ENCODE measurements at places on chromosomes 16 and 17.

- DNase-seq = no peak
Observed at GRCh38 chr17:5210614-5211252, 19.1 kb upstream of the ZNF594 start.

GRCh38 chr16:12805066-12805465, 1.4 kb upstream of the CPPED1 start:
- DNase-seq = no peak

DNA sequence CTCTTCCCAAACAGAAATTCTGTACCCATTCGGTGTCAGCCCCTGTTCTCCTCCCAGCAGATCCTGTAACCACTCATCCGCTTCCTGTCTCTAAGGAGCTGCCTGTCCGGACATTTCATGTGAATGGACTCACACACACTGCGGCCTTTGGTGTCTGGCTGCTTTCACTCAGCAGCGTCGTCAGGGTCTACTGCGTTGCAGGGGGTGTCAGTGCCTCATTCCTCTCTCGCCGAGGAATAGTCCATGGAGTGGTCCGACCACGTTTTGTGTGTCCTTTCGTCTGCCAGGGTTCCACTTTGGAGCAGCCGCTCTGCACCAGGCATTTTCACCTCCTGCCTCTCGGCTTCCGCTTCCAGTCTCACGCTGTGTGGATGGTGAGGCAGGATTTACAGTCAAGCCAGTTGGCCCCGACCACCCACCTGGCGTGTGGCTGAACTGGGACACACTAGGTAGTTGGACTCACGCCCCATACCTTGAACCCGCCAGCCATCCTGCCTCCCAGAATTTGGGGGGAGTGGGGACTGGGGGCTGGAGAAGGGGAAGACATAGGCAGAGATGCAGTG, 188.2 kb upstream of the CIBAR2 start:
- no peak for DNase-seq

- no peak for DNase-seq
Observed at GRCh38 chr16:2848933-2849725, 8.8 kb downstream of the PRSS22 start.

GRCh38 chr17:83192161-83192788, 112.9 kb downstream of the METRNL start:
- DNase-seq = no peak

DNA sequence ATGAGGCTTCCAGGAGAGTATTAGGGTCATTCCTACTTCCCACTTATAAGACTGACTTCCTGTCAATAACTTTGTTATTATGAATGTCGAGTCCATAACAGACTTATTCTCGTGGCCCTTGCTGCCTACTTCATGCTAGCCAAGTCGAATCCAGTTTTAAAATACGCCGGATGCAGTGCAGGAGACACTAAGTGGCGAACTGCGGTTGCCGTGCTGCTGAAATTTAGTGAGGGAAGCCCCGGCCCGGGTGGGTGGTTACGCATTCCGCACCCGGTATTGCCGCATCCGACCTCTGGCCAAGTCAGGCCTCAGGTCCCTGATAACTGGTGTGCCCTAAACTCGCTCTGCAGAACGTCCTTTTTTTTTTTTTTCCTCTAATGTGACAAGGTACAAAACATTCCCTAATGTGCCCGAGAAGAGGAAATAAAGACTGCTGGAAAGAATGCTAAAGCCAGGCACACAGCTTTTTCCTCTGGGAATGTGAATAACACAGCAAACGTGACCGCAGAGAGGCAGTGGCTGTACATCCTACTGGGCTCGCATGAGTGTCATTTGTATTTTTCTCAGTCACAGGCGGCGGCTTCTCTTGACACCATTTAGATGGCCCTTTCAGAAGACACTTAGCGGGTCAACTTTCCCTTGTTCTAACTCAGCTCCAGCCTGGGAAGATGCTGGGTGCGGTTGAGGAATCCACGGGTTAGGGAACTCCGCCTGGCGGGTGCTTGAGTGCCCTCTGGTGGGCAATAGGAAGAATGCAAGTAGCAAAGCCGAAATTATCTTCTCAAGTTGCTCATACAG, 7.1 kb upstream of the AKTIP start:
- DNase-seq = peak; percentile 59

- DNase-seq = no peak
Observed at GRCh38 chr16:24617502-24617901, 78.1 kb downstream of the RBBP6 start.

DNA sequence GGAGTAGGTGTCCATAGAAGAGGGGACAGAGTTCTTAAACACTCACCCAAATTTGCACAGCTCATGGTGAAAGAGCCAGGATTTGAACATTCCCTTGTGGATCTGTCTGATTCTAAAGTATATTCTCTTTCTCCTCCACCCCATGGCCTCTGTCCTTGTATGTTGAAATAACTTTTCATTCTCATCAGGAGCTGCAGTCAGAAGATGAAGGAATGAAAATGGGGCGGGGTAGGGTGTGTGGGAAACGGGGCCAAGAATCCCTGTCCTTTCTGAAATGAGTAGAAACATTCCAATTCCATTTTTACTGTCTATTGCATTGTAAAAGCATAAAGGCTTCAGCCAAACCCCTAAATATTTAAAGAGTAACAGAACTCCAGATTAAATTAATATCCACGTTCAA, 42.8 kb downstream of the NOG start:
- no peak for DNase-seq

- DNase-seq = no peak
Observed at GRCh38 chr16:49494891-49495566, 121.4 kb downstream of the C16orf78 start.

GRCh38 chr17:35210741-35211140, 16.5 kb upstream of the SLC35G3 start:
- no peak for DNase-seq

DNA sequence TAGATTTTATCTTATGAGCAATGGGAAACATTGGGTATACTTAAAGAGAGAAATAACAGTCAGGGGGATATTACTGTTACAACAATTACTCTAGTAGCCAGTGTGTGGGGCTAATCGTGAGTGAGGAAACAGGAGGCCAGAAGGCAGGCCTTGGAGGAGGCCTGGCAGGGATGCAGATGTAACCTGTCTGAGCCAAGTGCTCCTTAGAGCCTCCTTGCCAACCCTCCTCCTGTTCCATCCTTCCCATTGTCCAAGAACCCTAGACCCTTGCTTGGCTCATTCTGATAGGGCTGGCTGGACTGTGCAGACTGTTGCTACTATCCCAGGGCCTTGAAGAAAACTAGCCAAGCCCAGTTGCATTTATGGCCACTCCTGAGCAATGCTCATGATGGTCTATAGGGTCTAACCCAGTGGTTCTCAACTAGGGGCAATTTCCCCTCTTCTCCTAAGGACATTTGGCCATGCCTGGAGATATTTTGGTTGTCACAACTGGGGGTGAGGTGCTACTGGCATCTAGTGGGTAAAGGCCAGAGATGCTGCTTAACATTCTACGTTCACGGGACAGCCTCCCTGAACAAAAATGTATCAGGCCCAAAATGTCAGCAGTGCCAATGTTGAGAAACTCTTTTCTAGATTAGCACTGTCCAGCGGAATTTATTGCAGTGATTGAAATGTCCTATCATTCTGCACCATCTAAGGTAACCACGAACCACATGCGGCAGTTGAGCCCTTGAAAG, 24.4 kb upstream of the WSCD1 start:
- no peak for DNase-seq

GRCh38 chr17:39064374-39064773, 87.1 kb downstream of the PLXDC1 start:
- DNase-seq = no peak

- DNase-seq = no peak
Observed at GRCh38 chr16:27977966-27978365, 85.5 kb downstream of the GSG1L start.

- DNase-seq = no peak
Observed at GRCh38 chr17:70976447-70976846, 807.1 kb downstream of the KCNJ2 start.

DNA sequence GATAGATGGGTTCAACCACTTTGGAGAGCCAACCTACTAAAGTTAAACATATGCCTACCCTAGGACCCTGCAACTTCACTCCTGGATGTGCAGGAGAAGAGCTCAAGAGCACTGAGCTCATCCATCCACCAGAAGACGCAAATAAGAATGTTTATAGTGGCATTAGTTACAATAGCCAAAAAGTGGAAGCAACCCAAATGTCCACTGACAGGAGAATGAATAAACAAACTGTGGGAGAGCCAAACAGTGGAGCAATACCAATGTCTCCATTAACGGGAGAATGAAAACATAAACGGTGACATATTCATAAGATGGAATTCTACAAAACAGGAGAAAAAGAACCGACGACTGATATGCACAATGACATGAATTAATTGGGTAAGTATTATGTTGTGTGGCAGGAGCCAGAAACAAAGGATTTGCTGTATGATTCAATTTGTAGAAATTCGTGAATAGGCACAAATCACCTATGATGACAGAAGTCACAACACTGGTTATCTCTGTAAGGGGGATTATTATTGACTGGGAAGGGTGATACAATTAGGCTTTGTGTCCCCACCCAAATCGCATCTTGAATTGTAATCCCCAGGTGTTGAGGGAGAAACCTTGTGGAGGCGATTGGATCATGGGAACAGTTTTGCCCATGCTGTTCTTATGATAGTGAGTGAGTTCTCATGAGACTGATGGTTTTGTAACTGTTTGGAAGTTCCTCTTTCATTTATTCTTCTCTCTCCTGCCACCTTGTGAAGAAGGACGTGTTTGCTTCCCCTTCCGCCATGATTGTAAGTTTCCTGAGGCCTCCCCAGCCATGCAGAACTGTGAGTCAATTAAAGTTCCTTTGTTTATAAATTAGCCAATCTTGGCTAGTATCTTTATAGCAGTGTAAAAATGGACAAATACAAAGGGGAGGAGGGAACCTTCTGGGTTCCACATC, 57.9 kb upstream of the PLCG2 start:
- no peak for DNase-seq

DNA sequence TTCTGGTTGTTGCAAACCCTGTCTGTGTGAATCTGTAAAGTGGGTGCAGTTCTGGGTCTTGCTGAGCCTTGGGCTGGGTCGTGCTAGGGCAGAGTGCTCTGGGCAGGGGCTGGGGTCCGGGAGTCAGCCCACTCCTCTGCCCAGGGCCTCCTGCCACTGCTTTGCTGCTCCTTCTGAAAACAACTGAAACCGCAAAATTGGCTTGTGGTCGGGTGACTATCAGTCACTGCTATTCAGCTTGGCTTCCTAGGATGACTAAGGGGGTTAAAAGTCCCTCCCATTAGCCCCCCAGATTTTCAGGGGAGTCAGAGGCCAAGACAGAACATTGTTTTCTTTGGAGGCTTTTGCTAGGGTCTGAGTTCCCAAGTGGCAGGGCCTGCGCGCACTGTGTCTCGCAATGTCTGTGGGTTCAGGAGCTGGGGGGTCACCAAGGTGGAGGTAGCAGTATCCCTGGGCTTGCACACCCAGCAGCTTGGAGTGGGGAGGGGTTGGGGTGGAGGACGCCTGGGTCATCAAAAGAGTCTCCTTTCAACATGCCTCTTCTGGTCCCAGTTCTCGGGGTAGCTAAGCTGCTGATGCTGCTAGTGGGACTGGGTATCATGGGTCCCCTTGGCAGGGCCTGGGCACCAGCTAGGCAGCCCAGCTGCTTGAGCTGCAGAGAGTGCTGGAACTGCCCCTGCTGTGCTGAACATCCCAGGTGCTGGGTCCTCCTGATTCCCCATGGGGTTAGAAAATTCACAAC, 13.5 kb upstream of the TBX21 start:
- no peak for DNase-seq

GRCh38 chr17:40480501-40481003, 20.9 kb downstream of the TNS4 start:
- DNase-seq = no peak

GRCh38 chr16:85169333-85170065, 57.2 kb upstream of the CIBAR2 start:
- no peak for DNase-seq

DNA sequence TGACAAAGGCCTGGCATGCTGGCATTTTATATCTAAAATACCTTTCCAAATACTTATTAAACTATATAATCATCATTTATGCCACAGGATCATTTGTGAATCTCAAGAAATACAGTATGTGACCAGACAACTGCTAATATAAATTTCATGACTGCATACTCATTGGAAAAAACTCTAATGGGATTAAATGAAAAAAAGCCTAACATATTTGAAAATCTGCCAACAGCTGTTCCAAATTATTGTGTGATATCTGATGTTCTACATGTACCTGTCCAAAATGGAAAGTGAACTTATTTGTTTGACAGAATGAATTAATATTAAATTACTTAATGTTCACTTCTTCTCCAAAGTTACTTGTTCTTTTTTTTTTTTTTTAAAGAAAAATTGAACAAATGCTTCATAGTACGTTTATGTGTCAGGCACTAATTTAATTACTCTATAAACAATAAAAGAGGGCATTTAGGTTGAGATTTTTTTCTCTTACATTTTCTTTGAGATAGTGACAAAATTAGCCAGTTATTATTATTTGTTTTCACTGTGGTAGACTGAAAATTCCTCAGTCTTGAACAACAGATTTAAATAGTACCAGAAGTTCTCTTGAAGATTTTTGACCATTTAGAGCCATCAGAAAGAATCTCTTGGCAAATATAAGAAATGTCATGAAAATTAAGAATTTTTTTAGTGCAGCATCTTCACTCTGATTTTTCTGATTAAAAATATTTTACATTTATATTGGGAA, 114.0 kb downstream of the FTO start:
- no peak for DNase-seq

DNA sequence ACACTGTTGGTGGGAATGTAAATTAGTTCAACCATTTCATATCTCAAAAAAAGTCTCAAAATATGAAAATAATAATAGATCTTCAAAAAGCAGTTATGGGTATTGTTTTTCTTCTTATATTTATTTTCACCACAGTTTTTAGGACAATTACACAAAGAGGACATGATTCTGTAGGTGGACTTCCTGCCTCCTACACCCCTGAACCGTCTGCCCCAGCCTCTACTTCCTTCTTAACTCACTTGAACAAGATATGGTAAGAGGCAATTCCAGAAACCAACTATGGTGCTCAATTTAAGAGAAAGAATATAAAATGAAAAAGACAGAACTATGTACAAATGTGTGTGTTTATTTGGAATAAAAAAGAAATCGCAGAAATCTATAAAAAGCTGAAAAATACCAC, 74.1 kb upstream of the MON1B start:
- DNase-seq = no peak

GRCh38 chr16:24463196-24463945, 76.0 kb upstream of the RBBP6 start:
- no peak for DNase-seq

DNA sequence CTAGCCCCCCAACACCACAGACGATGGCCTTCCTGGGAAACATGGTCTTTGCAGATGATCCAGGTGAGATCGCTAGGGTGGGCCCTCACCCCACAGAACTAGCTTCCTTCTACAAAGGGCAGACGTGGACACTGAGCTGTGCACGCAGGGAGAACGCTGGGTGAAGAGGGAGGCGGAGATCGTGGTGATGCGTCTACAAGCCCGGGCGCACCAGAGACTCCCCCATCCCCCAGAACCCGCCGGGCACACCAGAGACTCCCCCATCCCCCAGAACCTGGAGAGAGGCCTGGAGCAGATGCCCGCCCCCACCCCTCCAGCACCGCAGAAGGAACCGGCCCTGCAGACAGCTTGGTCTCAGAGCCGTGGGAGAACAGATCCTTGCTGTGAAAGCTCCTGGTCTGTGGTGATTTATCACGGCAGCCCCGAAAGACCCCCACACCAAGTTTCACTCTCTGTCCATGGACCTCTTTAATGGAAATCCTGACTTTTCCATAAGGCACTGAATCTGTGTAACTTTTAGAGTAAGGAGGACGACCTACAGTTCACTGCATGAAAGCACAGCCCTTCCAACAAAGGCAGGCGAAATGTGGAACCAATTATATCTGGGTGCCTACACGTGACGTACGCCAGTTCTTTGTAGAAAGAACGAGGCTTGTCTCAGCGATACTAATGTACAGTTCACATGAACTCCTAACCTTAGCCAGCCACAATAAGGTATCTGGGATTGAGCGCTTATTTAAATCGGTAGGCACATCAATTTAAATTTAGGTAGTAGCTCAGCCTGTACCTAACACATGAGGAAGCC, 88.5 kb downstream of the ANKRD11 start:
- no peak for DNase-seq
